Activated T-helper 1 cell treated with anti-CD3 and anti-CD28 coated beads, Interleukin-2, amount 50 U/mL, for 16 hours (primary cell): ENCODE measurements at places on chromosomes 6 and 20.

GRCh38 chr6:3353213-3353903 is 94.6 kb downstream of the PSMG4 start:
- DNase-seq, result no peak

GRCh38 chr20:46930640-46931339 is 36.1 kb downstream of the EYA2 start:
- no peak for DNase-seq

GRCh38 chr6:6689400-6690143 is 101.1 kb downstream of the LY86 start:
- DNase-seq, result no peak

DNA sequence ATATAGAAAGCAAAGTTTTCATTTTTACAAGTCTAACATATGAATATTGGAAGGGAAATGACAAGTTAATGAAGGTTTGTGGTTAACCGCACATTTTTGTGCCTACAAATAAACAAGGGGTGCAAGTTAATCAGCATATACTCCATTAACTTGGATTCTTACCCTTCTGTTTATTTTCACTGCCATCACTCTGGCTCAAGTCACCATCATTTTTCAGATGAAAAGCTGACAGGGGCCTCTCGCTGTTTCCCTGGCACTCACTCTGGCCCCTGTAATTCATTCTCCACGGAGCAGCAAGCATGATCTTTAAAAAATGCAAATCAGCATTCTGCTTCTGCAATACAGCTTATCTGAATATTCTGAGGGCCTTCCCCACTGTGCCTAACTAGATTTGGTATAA is 29.8 kb downstream of the APCDD1L start:
- DNase-seq, result no peak

DNA sequence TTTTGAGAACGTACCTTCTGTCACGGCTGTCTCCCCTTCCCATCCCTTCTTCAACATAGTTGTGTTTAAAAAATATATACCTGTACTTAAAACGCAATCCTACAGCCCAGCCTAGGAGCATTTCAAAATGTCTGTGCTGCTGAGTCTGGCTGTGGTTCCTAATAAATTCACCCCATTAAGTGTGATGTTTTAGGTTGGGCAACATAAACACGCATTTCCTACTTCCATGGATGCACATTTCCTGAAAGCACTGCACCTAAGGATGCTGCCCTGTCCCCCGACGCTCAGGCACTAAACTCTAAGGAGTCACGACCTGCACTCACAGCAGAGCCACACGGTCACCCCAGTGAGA is 1.2 kb downstream of the REV3L start:
- no peak for DNase-seq

- DNase-seq, result no peak
These were observed 101.0 kb upstream of the SPACA1 start for GRCh38 chr6:87946669-87947068.

GRCh38 chr20:61436667-61437279 is 184.7 kb downstream of the CDH4 start:
- no peak for DNase-seq

GRCh38 chr6:42012501-42013133 is 37.7 kb upstream of the TAF8 start:
- DNase-seq, result no peak

- DNase-seq, result no peak
These were observed 32.2 kb upstream of the VGLL2 start for GRCh38 chr6:117233145-117233544.

DNA sequence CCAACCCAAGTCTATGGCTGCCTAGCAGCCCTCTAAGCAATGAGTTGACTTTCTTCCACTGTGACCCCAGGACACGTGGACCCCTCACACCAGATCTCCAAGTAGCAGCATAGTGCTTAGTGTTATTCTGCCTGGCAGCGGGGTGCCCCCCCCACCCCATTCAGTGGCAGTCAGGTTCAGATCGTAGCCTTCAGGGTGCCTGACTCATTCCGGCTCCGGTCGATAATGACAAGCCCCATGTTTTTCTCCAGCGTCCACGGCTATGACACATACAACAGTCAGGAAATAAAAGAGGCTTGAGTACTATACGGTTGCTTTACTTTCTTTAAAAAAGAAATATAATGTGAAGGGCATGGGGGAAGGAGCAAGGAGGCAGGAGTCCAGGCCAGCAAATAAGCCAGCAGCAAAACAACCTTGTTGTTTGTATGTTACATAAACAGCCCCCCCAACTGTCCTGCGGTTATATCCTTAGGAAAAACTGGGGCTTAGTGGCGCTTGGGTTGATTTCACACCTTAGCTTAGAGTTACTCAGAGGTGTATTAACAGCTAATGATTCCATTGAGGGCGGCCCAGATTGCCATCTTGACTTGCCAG is 23.1 kb downstream of the GNAS start:
- DNase-seq, result no peak

GRCh38 chr20:17276101-17276500 is 49.3 kb downstream of the PCSK2 start:
- no peak for DNase-seq

DNA sequence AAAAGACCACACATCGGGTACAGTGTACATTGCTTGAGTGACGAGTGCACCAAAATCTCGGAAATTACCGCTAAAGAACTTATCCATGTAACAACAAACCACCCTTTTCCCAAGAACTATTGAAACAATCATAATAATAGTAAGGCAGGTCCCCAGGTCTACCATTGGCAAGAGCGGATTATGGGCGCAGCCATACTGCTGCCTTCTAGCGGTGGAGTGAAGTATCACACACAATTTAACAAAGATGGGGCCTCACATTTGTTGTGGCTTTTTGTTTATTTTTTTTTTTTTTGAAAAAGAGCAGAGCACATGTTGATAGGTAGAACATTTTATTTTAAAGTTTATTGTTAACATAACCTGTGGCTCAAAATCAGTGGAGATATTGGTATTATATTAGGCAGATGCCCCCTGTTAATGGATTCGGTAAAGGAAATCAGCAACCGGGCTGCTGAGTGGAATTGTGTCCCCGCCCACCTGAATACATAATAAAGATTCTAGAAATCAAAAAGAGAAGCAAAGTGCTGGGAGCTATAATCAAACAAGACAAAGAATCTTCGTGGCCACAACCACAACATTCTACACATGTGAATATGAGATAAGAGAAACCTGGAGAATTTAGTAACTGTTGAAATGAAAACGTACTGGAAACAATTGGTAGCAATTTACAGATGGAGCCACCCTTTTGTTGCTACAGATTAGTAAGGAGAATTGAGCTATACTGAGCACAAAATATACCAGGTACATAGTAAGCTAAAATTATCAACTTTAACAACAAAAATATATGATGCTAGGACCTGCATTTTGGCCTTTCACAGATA is 94.2 kb upstream of the EXOC2 start:
- DNase-seq, result no peak

- DNase-seq, result no peak
These were observed 147.8 kb downstream of the MACROD2 start for GRCh38 chr20:14142964-14143627.

DNA sequence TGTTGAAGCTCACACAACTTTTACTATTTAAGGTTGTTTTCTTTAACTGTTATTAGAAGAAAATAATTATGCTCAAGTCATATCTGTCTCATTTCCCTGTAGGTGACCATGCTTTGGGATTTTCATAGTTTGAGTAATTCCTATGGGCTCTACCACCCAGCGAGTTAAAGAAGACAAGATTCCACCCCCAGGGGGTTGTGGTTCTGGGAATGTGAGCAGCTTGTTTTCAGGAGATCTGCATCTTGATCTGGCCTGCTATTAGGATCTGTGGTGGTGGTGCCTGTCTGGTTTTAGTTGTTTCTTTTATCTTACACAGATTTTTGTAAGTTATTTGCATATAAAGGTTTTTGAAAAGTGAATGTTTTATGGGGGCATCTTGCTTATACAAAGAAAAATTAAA is 20.2 kb upstream of the REV3L start:
- DNase-seq, result no peak

DNA sequence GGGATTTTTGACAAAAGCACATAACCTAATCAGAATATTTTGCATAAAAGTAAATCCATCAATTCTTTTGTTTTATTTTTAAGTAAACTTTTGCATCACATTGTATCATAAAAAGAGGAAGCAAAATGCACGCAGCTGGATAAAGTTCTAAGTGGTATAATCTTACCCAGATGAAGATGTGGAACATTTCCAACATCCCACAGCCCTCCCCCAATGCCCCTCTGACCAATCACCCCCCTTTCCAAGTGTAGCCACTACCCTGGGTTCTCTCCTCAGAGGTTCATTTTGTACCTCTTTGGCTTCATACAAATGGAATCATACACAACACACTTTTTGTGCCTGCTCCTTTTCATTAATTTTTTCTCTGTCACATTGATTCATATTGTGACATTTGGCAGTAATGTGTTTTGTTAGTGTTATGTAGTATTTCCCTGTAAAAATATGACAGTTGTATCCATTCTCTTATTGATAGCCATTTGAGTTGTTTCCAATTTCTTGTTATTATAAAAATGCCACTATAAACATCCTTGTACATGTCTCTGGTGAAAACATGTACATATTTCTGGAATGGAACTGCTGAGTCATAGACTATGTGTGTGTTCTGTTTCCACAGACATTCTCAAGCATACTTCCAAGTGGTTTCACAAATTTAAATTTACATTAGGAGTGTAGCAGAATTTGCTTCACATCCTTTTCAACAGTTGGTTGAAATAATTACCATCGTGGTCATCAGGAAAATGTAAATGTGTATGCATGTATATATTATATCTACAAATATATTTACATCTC is 92.9 kb upstream of the SYNDIG1 start:
- no peak for DNase-seq

- no peak for DNase-seq
These were observed 291.7 kb downstream of the SMOC2 start for GRCh38 chr6:168732676-168733075.

DNA sequence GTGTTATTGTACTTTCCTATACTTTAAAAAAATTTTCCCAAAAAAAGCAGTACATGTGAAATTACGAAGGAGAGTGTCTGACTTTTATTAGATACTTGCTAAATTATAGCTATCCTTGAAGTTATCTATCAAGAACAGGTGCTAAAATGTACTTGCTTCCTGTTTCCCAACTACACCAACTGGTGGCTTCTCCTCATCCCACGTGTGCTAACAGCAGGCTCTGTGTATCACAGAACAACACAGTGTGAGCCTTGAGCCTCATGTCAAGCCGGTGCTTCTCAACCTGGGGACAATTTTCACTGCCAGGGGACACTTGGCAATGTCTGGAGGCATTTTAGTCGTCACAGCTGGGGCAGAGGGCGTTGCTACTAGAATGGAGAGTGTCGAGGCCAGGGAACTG is 36.2 kb upstream of the CDYL start:
- no peak for DNase-seq

GRCh38 chr6:123841067-123841896 is 37.6 kb downstream of the NKAIN2 start:
- no peak for DNase-seq

DNA sequence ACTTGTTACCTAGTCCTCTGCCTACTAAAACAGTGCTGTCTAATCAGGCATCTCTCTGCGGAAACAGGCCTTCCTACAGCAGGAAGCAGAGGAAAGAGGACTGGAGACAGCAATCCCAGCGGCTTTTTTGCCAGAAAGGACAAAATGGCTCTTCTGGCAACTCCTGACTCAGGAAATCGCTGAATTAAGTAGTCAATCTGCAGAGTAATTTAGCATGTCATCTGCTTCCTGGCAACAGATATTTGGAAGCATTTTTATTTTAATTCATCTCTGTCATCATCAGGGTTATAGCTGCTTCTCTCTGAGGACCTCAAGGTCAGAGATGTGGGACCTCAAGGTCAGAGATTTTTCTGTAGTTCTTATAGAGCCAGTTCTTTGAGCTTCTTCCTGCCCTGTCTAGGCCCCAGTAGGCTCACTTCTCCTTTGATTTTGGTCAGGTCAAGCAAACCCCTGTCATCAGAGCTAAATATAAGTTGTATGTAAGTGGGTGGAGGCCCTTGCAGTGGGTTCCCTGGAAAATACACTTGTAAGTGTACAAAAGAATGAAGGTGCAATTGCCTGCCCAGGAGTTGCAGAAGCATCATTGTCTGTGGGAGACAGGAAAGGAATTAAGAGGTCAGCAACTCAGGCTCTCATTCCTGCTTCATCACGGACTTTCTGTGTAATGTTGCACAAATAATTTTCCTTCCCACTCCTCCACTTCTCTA is 229.4 kb downstream of the ALDH8A1 start:
- no peak for DNase-seq

DNA sequence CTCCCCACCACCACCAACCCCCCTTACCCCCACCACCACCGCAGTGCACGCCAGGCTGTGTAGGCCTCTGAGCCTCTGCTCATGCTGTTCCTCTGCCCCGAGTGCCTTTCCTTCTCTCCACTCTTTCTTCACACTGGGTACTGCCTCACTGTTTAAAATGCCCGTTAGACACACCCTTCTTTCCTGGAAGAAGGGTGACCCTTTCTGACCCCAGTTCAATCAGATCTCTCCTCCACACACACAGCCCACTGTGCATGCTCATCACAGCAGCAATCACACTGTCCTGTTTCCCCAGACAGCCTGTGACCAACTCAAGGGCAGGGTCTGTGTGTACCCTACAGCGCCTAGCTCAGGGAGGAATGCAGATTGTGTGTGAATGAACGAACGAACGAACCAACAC is 10.0 kb downstream of the TMEM74B start:
- no peak for DNase-seq

- no peak for DNase-seq
These were observed 654.5 kb upstream of the PTCHD4 start for GRCh38 chr6:48765352-48765961.

DNA sequence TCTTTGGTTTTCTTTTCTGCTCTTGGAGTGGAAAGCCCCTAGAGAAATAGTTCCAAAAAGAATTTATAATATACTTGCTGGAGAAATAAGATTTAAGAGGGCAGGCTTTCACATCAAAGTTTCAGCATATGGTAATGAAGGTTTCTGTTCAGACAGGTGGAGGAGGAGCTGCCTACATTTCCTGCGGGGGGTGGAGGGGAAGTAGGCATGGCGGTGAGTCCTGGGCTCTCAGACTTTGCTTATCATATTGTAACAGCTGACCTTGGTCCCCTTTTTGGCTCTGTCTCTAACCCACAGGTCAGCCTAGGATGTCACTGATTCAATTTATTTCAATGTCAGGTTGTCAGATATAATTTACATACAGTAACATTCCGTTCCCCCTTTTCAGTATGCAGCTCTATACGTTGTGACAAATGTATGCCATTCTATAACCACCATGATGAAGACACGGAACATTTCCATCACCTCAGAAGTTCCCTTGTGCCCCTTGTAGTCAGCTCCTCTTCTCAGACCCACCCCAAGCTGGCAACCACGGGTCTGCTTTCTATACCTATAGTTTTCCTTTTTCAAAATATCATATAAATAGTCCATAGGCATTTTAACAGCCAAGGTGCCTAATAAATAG is 77.6 kb upstream of the GGTLC1 start:
- DNase-seq, result no peak

DNA sequence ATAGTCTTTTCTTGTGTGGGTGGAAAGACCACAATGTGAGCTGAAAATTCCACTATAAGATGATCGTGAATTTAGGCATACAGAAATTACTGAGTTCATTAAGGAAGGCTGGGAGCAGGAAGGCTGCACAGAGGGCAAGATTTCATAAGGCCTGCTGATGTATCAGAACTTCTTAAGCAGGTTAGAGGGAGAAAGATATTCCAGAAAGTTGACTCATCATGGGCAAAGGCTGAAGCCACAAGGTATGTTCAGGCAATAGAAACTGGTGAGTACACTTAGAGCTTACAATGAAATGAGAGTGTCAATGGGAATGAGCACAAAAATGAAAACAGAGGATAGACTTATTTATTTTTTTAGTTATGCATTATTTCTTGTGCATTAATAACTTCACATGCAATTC is 618.6 kb downstream of the CBLN4 start:
- no peak for DNase-seq
